M059J (cell line): ENCODE measurements at places on chromosomes 5 and 9. TPM values are rescaled to one million over a fixed set of nuclear protein-coding genes. Genes with fewer than 3 reads are reported as not detected.

Gene CDH12
- total RNA-seq = 0.20 and 0.22 TPM in 2 replicates

Gene C9
- total RNA-seq = not detected in 2 replicates

Gene EPB41L4A
- total RNA-seq = not detected in 2 replicates

Gene YIPF5
- 123 and 221 TPM in 2 replicates for total RNA-seq

Gene IFNA13
- not detected in 2 replicates for total RNA-seq

Gene SERF1A
- total RNA-seq = 0.74 and 4.7 TPM in 2 replicates

Gene PCDHGA9
- total RNA-seq = 0.02 and 0.17 TPM in 2 replicates

Gene PDLIM4
- total RNA-seq = 11.7 and 25.0 TPM in 2 replicates

Gene CERCAM
- 15.5 and 24.1 TPM in 2 replicates for total RNA-seq

Gene TAF11L7
- total RNA-seq = not detected in 2 replicates

Gene TMEM215
- not detected in 2 replicates for total RNA-seq

Gene MEF2C
- 7.6 and 7.7 TPM in 2 replicates for total RNA-seq

Gene CYSTM1
- total RNA-seq = 43.6 and 45.0 TPM in 2 replicates

Gene LRRC19
- not detected in 2 replicates for total RNA-seq

Gene TMEM38B
- total RNA-seq = 16.0 and 25.3 TPM in 2 replicates

Gene SNCAIP
- 0.39 and 0.44 TPM in 2 replicates for total RNA-seq

Gene COL5A1
- 164 and 277 TPM in 2 replicates for total RNA-seq

Gene TAF1L
- 0.02 TPM in 2 replicates for total RNA-seq

Gene TNFAIP8
- 8.4 and 18.4 TPM in 2 replicates for total RNA-seq

Gene PCDHB7
- total RNA-seq = 1.7 and 2.1 TPM in 2 replicates

Gene FOXD4L6
- not detected in 2 replicates for total RNA-seq

Gene RASEF
- 2.5 TPM in 2 replicates for total RNA-seq

Gene RNF208
- 0.39 TPM in 1 of 2 replicates, not detected in the other for total RNA-seq

Gene PRDM9
- not detected in 2 replicates for total RNA-seq

Gene ARID3C
- not detected in 2 replicates for total RNA-seq

Gene NOL6
- 30.2 and 39.3 TPM in 2 replicates for total RNA-seq

Gene TEX48
- total RNA-seq = not detected in 2 replicates

Gene LAMC3
- total RNA-seq = not detected in 2 replicates

Gene PTRH1
- total RNA-seq = 10.7 and 17.5 TPM in 2 replicates
